Omental fat pad (tissue), 4 donors: ENCODE measurements at places on chromosomes 3 and 15. TPM values are rescaled to one million over a fixed set of nuclear protein-coding genes. Genes with fewer than 3 reads are reported as not detected.

GRCh38 chr3:120040813-120041377 lies 53.4 kb downstream of the GSK3B start:
- DNase-seq, result no peak

Gene GOLGA8Q
- total RNA-seq, result 1.9 TPM

Gene TLR9
- not detected for total RNA-seq

GRCh38 chr3:1232276-1232675 lies 139.5 kb downstream of the CNTN6 start:
- no peak for DNase-seq

DNA sequence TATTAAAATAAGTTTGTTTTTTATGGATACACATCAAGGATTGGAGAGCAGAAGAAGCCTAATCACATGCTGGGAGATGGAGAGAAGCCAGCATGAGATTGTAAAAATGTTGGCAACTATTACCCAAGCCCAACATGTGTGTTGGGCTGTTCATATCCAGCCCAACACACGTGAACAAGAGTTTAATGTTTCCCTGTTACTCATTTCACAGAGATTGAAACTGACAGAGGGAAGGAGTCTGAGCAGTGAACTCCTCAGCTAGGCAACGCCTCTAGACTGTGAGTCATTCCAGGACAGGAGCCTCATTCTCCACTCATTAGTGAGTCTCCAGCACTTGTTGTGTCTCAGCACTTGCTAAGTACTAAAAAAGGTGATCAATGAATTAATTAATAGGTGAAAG lies 43.2 kb upstream of the CMSS1 start:
- no peak for DNase-seq

Gene GRAMD2A
- total RNA-seq, result 0.24 TPM

GRCh38 chr3:4744405-4745234 lies 234.6 kb upstream of the BHLHE40 start:
- no peak for DNase-seq

DNA sequence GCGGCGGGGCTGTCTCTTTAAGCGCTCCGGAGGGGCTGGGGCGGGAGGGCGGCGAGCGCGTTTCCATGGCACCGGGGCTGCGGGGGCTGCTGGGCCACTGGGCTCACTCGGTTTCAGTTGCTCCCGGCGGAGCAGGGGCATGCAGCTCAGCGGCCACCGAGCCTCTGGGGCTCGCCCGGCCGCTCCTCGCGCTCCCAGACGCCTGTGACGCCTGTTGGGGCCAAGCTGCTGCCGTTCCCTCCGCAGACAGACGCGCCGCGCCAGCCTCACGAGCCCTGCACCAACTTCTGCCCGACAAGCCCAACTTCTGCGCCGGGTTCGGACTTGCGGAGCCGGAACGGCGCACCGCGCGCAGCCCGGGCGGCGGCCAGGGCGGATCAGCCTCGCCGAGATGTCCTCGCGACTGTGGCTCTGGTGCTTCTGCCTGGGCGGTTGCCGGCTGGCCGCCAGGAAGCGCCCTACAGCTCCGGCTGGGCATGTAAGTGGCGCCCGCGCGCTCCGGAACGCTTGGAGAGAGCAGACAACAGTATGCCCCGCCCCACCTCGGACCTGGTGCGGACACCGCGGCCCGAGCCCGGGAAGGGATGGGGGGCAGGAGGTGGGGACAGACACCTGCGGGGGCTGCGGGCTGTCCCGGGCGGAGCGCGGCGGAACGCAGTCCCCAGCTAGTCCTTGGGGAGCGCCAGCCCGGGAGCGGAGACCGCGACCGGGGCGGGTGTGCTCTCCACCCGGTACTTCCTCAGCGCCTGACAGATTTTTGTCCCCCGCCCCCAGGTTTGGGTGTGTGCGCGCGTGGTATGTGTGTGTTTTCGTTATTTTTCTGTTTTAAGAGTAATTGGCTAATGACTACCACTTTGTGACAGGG lies 154.1 kb upstream of the GOLIM4 start:
- no peak for DNase-seq

GRCh38 chr3:73548436-73548835 lies 76.3 kb downstream of the PDZRN3 start:
- no peak for DNase-seq

DNA sequence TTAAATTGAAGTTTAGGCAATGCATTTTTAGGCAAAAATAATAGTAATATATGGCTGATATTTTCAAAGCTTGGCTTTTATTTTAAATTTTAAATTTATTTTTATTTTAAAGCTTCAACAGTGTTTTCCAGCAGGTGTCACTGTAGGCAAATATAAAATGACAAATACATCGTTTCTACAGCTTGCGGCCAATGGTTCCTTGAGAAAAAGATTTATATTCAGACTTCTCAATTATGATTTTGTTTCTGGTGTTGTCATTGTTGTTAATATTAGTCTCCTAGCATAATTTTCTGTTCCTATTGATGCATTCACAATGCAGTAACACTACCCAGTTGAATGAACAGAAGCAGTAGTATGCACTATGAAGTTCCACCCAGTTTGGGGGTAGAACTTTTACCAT lies 220.7 kb upstream of the DNAJC19 start:
- no peak for DNase-seq

GRCh38 chr3:52063026-52063723 lies 6.8 kb upstream of the DUSP7 start:
- no peak for DNase-seq

GRCh38 chr3:138036572-138036971 lies 26.6 kb downstream of the CLDN18 start:
- DNase-seq, result no peak

- no peak for DNase-seq
Observed at GRCh38 chr3:166123576-166123975, 286.4 kb upstream of the BCHE start.

Gene WWTR1
- total RNA-seq, result 77.0 TPM

Gene KLF13
- 63.7 TPM for total RNA-seq

DNA sequence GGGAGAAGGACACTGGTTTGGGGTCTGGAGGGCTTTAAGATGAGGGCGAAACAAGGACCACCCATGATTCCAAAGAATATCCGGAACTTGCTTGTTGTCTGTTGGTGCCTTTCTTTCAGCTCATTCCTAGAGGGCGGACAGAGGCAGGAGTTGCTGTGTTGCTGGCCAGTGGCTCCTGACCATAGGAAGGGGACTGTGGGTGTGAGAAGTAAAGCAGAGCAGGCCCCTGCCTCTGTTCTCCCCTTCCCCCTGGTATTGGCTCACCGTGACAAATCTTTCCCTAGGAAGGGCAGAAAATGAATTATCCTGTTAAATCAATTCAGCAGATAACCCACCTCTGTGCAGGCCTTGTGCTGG lies 89.1 kb downstream of the LIPC start:
- DNase-seq, result no peak

Gene SLC30A4
- 12.6 TPM for total RNA-seq

Gene NEIL1
- 13.3 TPM for total RNA-seq

- peak; percentile 84 for DNase-seq
Observed at GRCh38 chr15:50876989-50877360, 31.5 kb upstream of the AP4E1 start.

DNA sequence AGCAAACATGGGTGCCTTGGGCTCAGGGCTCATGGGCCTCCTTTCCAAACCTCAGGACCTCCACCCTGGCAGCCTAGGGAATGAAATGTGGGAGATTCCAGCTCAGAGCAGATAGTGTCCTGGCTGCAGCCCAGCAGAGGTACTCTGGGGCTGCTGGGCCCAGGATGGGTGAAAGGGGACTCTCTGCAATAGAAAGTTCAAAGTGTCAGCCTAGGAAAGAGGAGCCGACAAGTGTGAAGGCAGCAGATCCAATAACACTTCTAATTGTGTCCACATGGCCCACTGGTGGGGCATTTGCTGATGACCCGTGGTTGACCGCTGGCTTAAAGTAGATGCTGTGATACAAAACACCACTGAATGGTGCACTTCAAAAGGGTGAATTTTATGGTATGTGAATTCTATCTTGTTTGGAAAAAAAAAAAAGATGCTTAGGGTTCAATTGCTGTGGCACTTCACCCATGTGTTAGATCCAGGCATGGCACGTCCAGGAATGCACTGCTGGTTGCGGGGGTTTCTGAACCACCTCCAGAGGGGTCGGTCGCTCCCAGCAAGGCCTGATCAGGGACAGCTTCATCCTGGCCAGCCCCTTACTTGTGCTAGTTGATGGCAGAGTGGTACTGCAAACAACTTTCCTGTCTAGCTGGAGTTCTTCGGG lies 20.9 kb downstream of the AMOTL2 start:
- DNase-seq, result no peak

Gene POPDC2
- total RNA-seq, result 1.6 TPM

DNA sequence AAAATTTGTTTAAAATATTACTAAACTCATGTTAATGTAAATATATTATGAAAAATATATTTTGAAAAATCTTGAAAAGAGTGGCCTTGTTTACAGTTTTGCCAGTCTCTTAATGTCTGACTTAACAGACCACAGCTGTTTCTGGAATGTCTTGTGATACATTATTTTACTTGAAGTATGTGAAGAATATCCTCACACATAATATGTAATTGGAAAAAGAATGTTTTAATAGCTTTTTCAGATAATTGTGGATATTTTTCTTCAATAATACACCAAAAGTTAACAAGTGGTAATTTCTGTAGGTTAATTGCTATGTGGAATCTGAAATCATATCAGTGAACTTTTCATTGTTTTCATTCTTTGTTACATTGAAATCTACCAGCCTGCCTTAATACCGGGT lies 101.3 kb downstream of the UBE2E2 start:
- DNase-seq, result no peak

DNA sequence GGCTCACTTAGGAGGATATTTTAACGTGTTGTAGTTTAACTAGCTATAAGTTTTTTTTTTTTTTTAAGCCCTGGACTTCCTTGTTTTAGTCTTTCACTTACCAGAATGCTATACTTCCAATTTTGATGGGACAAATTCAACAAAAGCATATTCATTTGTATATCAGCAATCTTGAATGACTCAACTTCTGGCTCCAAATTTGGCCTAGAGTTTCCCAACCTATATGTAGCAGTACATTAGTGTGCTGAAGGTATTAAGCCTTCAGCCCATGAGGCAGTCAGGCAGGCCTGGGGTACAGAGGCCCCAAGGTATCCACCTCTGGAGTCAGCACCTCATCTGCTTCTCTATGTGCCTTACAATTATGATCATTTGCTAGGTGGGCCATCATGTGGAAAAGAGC lies 5.9 kb downstream of the PBRM1 start:
- no peak for DNase-seq
